ENCODE measurements at places on chromosomes 12 and 14. TPM values are rescaled to one million over a fixed set of nuclear protein-coding genes. Genes with fewer than 3 reads are reported as not detected.

DNA sequence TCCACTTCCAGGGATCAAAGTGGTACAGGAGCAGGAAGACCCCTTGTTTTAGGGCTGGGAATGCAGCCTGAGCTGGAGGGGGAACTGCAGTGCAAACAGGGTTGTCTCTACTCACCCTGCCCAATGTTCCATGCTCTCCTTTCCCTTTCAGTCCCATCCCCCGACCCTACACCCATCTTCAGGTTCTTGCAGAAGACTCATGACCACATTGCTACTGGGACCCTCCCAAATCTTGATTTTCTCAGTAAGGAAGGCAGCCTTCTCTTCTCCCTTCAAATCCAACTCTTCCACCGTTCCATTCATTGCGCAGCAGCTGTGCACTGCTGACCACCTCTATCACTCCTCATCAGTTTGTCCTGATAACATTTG is 1.9 kb downstream of the SERPINA11 start:
- no peaks in the 10 kb centered on the region for H3K4me1 ChIP-seq
- DNase-seq, result no peak
- H3K27me3 ChIP-seq, result peaks cover 11% of the 10 kb centered on the region
- no peak overlapping the region for H3K4me3 ChIP-seq

GRCh38 chr14:38286452-38286851 is 30.6 kb upstream of the CLEC14A start:
- H3K27ac ChIP-seq, result no peak overlapping the region
- no peak for DNase-seq
- H3K4me1 ChIP-seq, result no peaks in the 10 kb centered on the region
- no peaks in the 10 kb centered on the region for H3K27me3 ChIP-seq

DNA sequence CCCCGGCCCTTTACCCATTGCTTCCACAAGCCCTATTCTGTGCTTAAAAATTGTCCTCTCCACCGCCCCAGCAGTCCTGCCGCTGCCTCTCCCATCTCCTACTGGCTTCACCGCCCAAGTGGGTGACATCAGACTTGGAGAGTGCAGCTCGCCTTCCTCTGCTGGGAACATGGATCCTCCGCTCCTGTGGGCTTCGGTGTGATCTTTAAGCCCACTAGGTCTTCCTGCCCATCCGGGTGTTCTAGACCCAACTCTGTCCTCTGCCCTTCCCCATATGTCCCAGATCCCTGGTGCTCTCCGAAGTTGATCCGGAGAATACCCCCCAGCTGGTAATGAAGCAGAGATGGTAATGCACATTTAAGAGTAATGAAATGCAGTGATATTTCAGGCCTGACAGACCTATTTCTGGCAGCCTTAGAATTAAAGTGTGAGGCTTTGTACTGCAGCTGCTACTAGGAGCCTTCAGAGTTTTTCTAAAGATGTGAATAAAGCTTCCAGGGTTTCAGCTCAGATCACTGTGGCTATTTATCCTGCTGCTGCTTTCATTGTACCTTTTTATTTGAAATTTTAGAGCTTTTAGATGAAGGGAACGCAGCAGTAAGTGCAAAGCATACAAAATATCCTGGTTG is 22.9 kb upstream of the CTDSP2 start:
- H3K36me3 ChIP-seq, result no peaks in the 10 kb centered on the region
- no peak overlapping the region for H3K4me3 ChIP-seq
- H3K27ac ChIP-seq, result no peak overlapping the region
- H3K4me1 ChIP-seq, result peaks cover 8% of the 10 kb centered on the region
- H3K27me3 ChIP-seq, result peaks cover 34% of the 10 kb centered on the region

Gene GRIN2B
- not detected for total RNA-seq

Gene NTN4
- total RNA-seq, result 4.1 TPM

Gene C1RL
- 30.8 TPM for total RNA-seq

Gene DHH
- 0.45 TPM for total RNA-seq

GRCh38 chr12:31323391-31324115 is 2.4 kb downstream of the SINHCAF start:
- H3K36me3 ChIP-seq, result no peaks in the 10 kb centered on the region
- peak overlapping the region; percentile 87 for H3K27ac ChIP-seq

- H3K27ac ChIP-seq, result no peak overlapping the region
- no peaks in the 10 kb centered on the region for H3K4me1 ChIP-seq
- no peaks in the 10 kb centered on the region for H3K36me3 ChIP-seq
- no peaks in the 10 kb centered on the region for H3K27me3 ChIP-seq
Measured at GRCh38 chr12:97520106-97520505, 57.5 kb downstream of the RMST start.

Gene LIMA1
- 8.6 TPM for total RNA-seq

DNA sequence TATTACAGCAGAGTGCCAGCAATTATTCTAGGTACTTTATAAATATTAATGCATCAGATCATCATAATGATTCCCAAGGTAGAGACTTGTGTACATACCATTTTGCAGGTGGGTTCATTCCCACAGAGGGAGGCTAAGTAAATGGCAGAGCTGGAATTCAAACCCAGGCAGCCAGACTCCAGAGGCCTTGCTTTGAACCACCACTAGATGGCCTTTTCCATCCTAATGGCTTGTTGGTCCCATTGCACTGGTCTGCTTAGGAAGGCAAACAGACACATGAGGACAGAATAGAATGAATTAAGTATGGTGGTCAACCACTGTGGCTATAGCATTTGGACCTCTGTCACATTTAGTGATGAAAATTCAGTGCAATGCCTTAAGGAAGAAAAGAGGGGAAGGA is 158.7 kb downstream of the METTL25 start:
- no peak overlapping the region for H3K27ac ChIP-seq
- no peaks in the 10 kb centered on the region for H3K36me3 ChIP-seq

- H3K27ac ChIP-seq, result no peak overlapping the region
- DNase-seq, result no peak
- H3K27me3 ChIP-seq, result no peaks in the 10 kb centered on the region
- no peaks in the 10 kb centered on the region for H3K4me1 ChIP-seq
Measured at GRCh38 chr14:90336985-90337384, 5.2 kb upstream of the NRDE2 start.

- H3K27me3 ChIP-seq, result no peaks in the 10 kb centered on the region
- H3K4me3 ChIP-seq, result no peak overlapping the region
- no peaks in the 10 kb centered on the region for H3K36me3 ChIP-seq
Measured at GRCh38 chr12:52027085-52027843, 20.5 kb downstream of the TAMALIN start.

GRCh38 chr12:107515446-107515958 is 170.1 kb upstream of the PWP1 start:
- no peak overlapping the region for H3K4me3 ChIP-seq
- H3K27me3 ChIP-seq, result no peaks in the 10 kb centered on the region
- H3K36me3 ChIP-seq, result no peaks in the 10 kb centered on the region
- DNase-seq, result no peak

- peaks cover 95% of the 10 kb centered on the region for H3K4me1 ChIP-seq
- DNase-seq, result no peak
- H3K4me3 ChIP-seq, result peak overlapping the region; percentile 74
Measured at GRCh38 chr14:61343991-61344405, 22.6 kb downstream of the PRKCH start.

Gene PLEK2
- 1.1 TPM for total RNA-seq

DNA sequence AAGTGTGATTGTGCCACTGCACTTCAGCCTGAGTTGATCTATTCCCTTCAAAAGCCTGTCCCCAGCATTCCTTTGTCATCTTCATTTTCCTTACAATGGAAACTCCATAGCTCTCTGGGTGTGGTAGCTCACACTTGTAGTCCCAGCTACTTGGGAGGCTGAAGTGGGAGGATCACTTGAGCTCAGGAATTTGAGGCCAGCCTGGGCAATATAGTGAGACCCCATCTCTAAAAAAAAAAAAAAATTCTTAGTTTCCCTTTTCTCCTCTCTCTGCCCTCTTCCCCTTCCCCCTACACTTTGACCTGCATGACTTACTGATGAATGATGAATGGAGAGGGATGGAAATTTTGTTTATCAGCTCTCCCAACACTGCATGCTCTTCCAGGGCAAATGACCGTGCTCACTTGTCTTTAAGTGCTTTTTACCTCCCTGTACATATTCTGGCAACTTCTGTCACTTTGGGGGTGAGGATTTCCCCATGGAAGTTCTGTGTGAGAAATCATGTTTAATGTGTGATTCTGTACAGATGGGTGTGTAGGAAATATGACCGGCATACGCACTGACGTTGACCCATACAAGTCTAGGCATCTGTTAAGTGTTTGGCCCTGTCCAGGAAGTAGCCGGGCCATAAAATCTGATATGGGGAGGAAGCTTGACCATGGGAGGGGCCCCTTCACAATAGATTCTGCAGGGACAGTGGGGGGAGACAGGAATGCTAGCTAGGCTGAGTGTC is 65.4 kb downstream of the ZFP36L1 start:
- no peak overlapping the region for H3K4me3 ChIP-seq
- no peaks in the 10 kb centered on the region for H3K27me3 ChIP-seq
- no peak overlapping the region for H3K27ac ChIP-seq
- no peaks in the 10 kb centered on the region for H3K36me3 ChIP-seq
- no peaks in the 10 kb centered on the region for H3K4me1 ChIP-seq

- no peak for DNase-seq
- H3K4me1 ChIP-seq, result no peaks in the 10 kb centered on the region
- H3K27me3 ChIP-seq, result no peaks in the 10 kb centered on the region
- no peaks in the 10 kb centered on the region for H3K36me3 ChIP-seq
Measured at GRCh38 chr12:17139931-17140330, 534.0 kb upstream of the LMO3 start.

- H3K27ac ChIP-seq, result no peak overlapping the region
- no peaks in the 10 kb centered on the region for H3K4me1 ChIP-seq
- no peaks in the 10 kb centered on the region for H3K36me3 ChIP-seq
- peaks cover 6% of the 10 kb centered on the region for H3K27me3 ChIP-seq
Measured at GRCh38 chr12:130850418-130851021, 11.5 kb upstream of the STX2 start.

Gene SMIM41
- total RNA-seq, result not detected

Gene GLI1
- total RNA-seq, result 1.6 TPM

Gene ADAM21
- 0.12 TPM for total RNA-seq

Gene AQP2
- not detected for total RNA-seq

GRCh38 chr14:50230401-50230700 is 1.0 kb downstream of the SOS2 start:
- no peaks in the 10 kb centered on the region for H3K27me3 ChIP-seq
- H3K4me3 ChIP-seq, result peak overlapping the region; percentile 76
- H3K27ac ChIP-seq, result peak overlapping the region; percentile 81
- H3K36me3 ChIP-seq, result no peaks in the 10 kb centered on the region
- H3K4me1 ChIP-seq, result peaks cover 10% of the 10 kb centered on the region

DNA sequence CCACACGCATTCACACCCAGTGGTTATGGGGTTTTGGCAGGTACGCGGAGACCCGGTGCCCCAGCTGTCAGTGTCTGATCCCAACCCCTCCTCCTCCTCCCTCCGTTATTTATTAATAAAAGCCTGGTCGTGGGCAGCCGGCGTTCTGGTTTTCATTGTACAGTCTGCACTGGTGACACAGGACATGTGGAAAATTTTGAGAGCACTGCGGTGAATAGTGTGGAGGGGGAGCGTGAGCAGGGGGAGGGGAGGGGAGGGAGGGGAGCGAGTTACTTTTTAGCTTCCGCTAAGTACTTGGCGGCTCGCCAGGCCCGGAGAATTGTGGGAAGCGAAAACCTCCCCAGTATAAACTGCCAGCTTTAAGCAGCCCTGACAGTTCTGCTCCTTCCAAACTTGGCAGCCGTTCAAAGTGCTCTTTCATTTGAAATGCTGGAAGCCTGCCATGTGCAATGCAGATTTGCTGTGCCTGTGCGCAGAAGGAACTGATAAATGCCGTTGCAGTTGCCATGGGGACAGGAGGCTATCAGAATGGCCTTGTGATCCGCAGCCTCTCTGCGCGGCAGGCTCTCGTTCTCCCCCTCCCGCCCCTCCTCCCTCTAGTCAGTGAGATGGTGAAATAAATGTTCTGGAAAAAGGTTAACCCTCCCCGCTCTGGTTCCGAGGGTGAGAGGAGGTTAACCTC is 11.7 kb upstream of the IRF2BPL start:
- no peaks in the 10 kb centered on the region for H3K36me3 ChIP-seq
- H3K27ac ChIP-seq, result peak overlapping the region; percentile 95
- H3K4me3 ChIP-seq, result peak overlapping the region; percentile 39
- no peaks in the 10 kb centered on the region for H3K27me3 ChIP-seq
- peaks cover 84% of the 10 kb centered on the region for H3K4me1 ChIP-seq

- DNase-seq, result no peak
- no peaks in the 10 kb centered on the region for H3K27me3 ChIP-seq
- H3K36me3 ChIP-seq, result no peaks in the 10 kb centered on the region
- H3K4me1 ChIP-seq, result no peaks in the 10 kb centered on the region
- no peak overlapping the region for H3K4me3 ChIP-seq
- no peak overlapping the region for H3K27ac ChIP-seq
Measured at GRCh38 chr14:105700622-105701288, 174.4 kb downstream of the TMEM121 start.

GRCh38 chr12:129081755-129082250 is 228.5 kb downstream of the GLT1D1 start:
- no peak overlapping the region for H3K27ac ChIP-seq
- H3K36me3 ChIP-seq, result no peaks in the 10 kb centered on the region
- peaks cover 8% of the 10 kb centered on the region for H3K27me3 ChIP-seq
- H3K4me3 ChIP-seq, result no peak overlapping the region
- no peaks in the 10 kb centered on the region for H3K4me1 ChIP-seq

GRCh38 chr12:19970821-19971220 is 397.5 kb upstream of the PDE3A start:
- H3K27ac ChIP-seq, result no peak overlapping the region
- no peaks in the 10 kb centered on the region for H3K36me3 ChIP-seq
- H3K4me1 ChIP-seq, result no peaks in the 10 kb centered on the region
- no peak overlapping the region for H3K4me3 ChIP-seq
- H3K27me3 ChIP-seq, result no peaks in the 10 kb centered on the region
- no peak for DNase-seq

- H3K27me3 ChIP-seq, result no peaks in the 10 kb centered on the region
- peak overlapping the region; percentile 21 for H3K27ac ChIP-seq
- no peak overlapping the region for H3K4me3 ChIP-seq
- H3K36me3 ChIP-seq, result no peaks in the 10 kb centered on the region
- DNase-seq, result no peak
Measured at GRCh38 chr12:79926951-79927350, 7.9 kb downstream of the PPP1R12A start.

Gene CSRNP2
- 36.2 TPM for total RNA-seq

Gene ZNF891
- 6.0 TPM for total RNA-seq

Gene CDH24
- 3.0 TPM for total RNA-seq

- peak overlapping the region; percentile 55 for H3K27ac ChIP-seq
- peak overlapping the region; percentile 40 for H3K4me3 ChIP-seq
- H3K4me1 ChIP-seq, result peaks cover 34% of the 10 kb centered on the region
- H3K36me3 ChIP-seq, result no peaks in the 10 kb centered on the region
- no peaks in the 10 kb centered on the region for H3K27me3 ChIP-seq
Measured at GRCh38 chr12:121467638-121468498, 68.0 kb downstream of the RNF34 start.

DNA sequence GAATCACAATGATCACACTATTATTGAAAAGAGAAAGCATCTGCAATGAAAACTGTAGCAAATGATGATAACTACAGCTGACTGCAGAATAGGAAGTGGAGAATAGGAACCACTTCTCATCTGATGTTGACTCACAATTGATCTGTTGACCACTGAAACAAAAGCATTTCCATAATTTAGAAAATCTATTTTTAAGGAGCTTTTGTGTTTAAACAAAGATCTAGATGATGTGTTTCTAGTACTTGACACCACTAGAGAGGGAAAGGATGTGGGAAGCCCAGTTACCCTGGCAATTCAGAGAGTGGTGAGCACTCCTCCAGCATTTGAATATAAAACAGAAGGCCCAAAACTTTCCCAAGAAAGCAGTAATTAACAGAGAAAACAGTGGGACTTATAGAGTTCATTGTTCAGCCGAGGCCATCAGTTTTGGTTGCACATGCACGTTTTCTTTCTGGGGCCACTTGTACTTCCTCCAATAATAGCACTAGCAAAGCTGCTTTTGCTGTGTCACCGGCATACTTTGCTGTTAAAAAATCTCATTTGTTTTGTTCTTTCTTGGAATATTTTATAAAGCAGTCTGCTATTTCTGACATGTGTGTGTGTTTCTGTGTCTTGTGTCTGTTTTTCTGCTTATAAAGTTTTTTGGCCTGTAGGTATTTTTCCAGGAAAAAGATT is 76.1 kb upstream of the HECTD1 start:
- DNase-seq, result no peak
- H3K4me1 ChIP-seq, result no peaks in the 10 kb centered on the region

Gene BCL11B
- 223 TPM for total RNA-seq

Data from T-cell (primary cell).